ENCODE measurements at places on chromosomes 6 and 20.

- DNase-seq, result no peak
Observed at GRCh38 chr6:31349301-31349700, 7.7 kb downstream of the HLA-B start.

DNA sequence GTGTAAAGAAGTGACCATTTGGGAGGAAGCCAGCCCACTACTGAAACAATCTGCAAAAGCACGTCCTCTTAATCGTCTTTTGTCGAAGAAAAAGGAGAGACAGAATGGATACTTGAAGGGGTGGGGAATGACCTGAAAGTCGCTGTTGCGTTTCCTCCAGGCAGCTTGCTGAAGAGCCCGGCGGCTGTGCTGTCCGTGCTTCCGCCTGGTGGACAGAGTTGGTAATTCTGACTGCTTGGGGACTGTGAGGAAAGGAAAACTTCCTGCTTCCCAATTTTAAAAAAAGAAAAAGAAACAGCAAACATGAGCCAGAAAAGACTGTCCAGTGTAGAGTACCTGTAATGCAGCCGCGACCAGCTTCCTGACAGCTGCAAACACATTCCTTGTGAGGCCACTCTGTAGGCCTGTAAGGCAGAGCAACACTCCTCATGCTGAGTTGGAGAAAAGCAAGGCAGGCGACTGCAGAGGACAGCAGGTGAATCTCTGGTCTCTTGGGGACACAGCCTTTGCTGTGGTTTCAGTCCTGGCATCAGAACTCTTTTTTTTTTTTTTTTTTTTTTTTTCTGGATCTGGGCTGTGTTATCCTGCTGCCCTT lies 251.1 kb upstream of the TBX18 start:
- no peak for DNase-seq

DNA sequence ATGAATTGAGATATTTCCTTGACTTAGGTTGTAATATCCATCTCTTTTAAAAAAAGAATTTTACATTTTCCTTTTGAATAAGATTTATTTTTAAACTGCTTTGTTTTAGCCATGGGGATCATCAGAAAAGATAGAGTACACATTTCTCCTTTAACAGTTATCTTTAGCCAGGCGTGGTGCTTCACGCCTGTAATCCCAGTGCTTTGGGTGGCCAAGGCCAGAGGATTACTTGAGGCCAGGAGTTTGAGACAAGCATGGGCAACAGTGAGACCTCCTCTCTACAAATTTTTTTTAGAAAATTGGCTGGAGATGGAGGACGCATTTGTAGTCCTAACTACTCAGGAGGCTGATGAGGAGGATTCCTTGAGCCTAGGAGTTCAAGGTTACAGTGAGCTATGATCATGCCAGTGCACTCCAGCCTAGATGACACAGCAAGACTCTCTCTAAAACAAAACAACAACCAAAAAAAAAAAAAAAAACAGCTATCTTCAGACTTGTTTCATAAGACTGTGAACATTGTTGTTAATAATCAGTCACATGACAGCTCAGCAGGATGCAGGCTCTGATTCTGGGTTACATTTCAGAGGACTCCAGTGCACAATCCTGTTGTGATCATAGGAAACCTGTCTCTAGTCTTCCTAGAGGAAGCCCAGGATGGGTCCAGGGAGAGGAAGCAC lies 2.0 kb upstream of the SLC17A3 start:
- no peak for DNase-seq

DNA sequence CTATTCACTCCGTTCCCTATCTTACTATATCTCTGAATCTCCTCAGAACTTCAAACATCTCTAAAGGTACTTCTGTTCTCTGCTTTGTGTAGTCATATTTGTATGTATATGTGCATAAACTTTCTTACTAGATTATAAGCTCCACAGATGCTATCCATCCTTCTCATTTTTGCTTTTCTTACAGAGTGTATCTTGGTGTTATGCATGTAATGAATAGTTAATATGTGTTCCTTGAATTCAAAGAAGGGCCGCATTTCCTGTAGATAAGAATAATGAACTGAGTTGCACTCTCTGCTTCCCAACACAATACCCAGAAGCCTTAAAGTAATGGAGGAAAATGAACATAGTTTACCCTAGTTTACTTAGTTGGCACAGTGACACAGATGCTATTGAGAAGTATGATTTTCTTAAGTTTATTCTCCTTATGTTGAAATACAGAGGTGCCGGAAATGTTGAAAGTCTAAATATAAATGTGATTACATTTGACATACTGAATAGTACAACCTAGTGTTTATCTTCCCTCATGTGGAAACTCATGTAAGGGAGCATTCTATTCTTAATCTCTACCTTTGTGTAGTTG lies 6.0 kb downstream of the NUS1 start:
- DNase-seq, result no peak

GRCh38 chr6:53484476-53485280 lies 60.2 kb downstream of the GCLC start:
- peak; percentile 84 for DNase-seq

- no peak for DNase-seq
Observed at GRCh38 chr6:92380803-92381601, 1038.4 kb downstream of the EPHA7 start.

- peak; percentile 9 for DNase-seq
Observed at GRCh38 chr20:18397030-18397429, 69.8 kb downstream of the DZANK1 start.

GRCh38 chr6:31158863-31159855 lies 770 bp downstream of the TCF19 start:
- peak; percentile 41 for DNase-seq

DNA sequence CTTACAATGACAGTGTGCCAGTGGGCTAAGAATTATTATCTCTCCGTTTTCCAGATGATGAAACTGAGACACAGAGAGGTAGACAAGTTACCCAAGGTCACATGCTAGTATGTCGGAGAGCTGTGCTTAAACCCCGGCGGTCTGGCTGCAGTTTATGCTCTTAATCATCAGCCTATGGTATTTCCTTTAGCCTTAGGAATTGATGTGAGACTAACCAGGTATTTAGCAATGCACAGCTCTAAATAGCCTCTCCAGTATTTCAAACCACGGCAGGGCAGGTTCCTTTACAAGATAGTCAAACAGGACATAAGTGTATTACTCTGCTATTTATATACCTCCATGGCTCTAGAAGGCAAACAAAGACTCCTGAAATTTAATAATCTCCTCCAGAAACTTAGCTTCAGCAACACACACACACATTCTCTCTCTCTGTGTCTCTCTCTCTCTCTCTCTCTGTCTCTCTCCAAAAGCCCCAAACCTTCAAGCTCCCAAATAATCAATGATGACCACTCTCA lies 142.0 kb upstream of the ZNF217 start:
- DNase-seq, result peak; percentile 47

- DNase-seq, result no peak
Observed at GRCh38 chr6:146968041-146968760, 236.0 kb upstream of the STXBP5 start.

DNA sequence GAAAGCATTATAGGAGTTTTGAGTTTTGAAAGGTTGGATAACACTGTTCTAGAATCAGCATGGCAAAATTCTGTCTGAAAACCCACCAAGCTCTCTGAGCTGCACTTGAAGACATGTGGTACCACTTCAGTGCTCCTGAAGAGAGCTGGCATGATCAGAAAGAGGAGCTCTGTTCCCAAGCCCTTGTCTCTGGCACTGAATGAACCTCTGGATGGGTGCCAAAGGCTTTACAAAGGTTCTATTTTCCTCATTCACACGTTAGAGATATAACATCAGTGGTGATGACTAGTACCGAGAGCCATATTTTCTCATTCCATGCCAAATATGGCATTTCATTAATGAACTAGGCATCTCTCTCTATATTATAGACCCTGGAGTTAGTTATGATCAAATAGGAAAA lies 301.8 kb upstream of the ID4 start:
- DNase-seq, result no peak

DNA sequence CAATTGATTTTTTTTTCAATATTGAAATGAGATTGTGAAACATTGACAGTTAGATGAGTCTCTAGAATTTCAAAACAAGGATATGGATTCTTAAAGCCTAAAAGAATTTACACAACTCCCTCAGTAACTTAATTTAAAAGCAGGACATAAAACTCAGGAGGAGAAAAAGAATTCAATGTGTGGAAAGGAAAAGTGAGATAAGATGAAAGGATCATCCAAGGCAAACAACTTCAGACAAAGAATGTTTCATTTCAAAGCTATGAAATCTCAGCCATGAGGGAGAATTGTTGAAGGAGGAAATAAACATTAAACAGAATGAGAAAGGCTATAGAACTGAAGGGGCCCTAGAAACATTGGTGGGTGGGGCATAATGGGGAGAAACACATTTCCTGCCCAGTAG lies 191.7 kb upstream of the NOX3 start:
- no peak for DNase-seq

GRCh38 chr20:20210327-20210726 lies 157.6 kb upstream of the INSM1 start:
- DNase-seq, result no peak

- DNase-seq, result no peak
Observed at GRCh38 chr6:75876152-75876551, 127.1 kb downstream of the MYO6 start.

GRCh38 chr6:140784573-140784972 lies 1348.2 kb upstream of the GJE1 start:
- DNase-seq, result no peak

GRCh38 chr6:3561725-3562124 lies 104.9 kb upstream of the SLC22A23 start:
- DNase-seq, result no peak

GRCh38 chr20:38198238-38198861 lies 33.3 kb upstream of the TGM2 start:
- no peak for DNase-seq

DNA sequence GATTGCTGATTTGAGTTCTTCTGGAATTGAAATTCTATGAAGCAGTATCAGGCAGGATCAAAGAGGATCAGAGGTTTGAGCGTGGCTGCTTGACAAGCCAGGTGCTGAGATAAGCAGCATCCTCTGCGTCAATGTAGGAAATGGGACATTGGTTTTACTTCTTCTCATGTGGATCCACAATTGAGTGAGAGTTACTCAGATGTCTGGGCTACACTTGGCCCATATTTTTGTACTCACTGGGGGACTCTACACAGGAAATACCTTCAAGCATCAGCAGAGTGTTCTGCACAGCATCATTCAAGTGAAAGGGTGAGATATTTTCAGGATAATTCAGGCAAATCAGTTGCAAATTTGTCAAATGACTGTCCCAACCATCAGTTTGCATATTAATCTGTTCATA lies 613.9 kb upstream of the ARID1B start:
- no peak for DNase-seq
